ENCODE measurements at places on chromosomes 16 and 17.

DNA sequence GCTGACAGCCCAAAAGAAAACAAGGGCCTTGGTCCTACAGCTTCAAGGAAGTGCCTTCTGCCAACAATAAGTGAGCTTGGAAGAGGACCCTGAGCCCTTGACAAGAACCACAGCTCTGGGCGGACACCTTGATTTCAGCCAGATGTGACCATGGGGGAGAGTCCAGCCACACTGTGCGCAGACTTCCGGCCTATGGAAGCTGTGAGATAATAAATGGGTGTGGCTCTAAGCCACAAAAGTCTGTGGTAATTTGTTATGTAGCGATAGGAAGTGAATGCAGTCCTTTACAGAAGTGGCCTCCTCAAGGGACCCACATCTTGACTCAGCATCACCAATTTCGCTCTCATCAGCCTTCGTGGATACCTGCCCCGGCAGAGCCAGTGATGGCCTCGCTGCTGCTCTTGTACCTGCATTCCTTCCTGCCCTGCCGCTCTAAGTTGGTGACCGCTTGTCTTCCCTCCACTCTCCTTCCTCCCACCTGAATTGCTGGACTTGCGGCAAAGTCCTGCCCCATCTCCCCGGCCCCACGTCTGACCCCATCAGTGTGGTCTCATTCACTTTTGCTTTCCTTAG is 29.3 kb downstream of the PRSS54 start:
- no peak for DNase-seq

- no peak for DNase-seq
Observed at GRCh38 chr16:30813821-30814189, 26.8 kb upstream of the ZNF629 start.

- no peak for DNase-seq
Observed at GRCh38 chr17:31272803-31273202, 24.2 kb downstream of the OMG start.

DNA sequence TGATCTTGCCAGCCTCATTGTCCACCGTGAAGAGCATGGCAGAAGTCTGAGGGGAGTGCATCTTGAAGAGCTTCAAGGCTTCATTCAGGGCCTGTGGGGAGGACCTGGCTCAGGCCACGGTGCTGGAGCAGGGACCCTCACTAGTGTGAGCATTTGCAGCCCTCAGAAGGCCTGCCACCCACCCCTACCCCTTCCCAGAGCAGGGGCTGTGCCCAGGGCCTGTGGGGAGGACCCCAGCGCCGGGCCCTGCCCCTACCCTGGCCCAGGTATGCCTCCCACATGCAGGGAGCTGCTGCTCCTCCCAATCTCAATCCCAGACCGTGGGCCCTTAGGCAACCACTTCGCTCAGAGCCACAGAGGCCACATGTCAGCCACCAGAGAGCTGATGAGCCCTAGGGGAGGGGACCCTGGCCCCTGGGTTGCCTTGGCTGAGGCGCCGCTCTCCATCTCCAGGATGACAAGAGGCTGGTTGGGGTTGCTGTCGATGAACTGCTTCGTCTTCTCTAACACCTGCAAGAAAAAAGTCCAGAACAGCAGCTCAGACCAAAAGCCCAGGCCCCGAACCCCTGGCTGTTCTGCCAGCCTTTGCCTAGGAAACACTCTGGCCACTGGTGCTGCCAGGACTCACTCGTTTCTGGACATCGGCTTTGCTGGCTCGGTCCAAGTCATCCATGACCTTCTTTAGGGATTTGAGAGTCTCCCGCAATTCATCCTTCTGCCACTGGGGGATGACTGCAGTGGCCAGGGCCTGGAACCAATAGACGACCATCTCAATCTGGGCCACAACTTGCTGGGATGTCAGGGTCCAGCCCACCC is 1.8 kb upstream of the EXOSC6 start:
- DNase-seq = no peak

DNA sequence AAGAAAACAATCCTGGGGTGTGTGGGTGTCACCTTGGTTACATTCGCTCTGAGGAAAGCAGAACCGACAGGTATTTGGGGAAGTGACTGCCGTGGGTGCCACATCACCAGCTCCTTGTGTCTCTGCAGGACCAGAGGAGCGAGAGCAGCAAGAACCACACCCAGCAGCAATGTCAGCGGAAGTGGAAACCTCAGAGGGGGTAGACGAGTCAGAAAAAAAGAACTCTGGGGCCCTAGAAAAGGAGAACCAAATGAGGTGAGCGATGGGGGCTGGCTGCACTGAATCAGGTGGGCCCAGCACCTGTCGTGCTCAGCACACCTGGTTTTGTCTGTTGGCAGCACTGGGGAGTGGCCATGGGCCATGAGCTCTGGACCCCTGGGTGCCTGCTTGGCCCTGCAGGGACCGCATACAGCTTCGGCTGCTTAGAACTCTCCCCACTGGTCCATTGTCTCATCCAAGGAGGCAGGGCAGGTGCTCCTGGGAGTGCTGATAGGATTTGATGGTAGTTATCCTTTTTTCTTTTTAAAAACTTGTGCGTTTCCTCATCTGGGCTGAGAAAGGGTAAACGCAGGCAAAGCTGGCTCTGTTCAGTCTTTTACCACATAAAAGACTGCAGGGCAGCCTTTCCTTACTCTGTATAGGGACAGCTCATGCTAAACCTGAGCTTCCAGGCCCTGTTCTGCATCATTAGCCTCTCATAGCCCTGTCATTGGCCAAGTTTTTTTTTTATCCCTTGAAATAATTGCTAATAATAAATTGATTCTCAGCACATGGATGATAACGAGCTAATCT is 29.4 kb downstream of the HMOX2 start:
- peak; percentile 46 for DNase-seq

- peak; percentile 48 for DNase-seq
Observed at GRCh38 chr16:31427441-31428278, 500 bp downstream of the COX6A2 start.

DNA sequence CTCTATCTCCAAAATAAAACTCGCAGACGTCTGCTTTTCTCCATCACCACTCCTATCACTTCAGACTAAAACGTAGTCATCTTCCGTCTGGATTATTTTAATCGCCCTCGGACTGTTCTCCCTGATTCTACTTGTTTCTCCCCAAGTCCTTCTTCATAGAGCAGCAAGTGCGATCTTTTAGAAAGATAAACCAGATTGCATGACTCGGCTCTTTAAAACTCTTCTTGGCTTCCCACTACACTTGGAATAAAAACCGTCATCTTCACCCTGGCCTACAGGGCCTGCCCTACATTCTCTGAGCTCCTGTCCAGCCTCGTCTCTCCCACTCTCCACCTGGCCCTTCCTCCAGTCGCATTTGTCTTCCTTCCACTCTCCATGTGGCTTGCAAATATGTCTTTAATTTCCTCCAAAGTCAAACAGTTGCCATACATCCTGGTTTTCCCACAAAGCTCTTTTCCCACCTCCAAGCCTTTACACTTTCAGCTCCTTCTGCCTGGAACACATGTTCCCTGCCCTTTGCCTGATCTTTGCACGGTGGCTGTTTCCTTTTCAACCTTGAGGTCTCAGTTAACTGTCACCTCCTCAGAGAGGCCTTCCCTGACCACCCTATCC is 70.5 kb upstream of the DHX40 start:
- no peak for DNase-seq

DNA sequence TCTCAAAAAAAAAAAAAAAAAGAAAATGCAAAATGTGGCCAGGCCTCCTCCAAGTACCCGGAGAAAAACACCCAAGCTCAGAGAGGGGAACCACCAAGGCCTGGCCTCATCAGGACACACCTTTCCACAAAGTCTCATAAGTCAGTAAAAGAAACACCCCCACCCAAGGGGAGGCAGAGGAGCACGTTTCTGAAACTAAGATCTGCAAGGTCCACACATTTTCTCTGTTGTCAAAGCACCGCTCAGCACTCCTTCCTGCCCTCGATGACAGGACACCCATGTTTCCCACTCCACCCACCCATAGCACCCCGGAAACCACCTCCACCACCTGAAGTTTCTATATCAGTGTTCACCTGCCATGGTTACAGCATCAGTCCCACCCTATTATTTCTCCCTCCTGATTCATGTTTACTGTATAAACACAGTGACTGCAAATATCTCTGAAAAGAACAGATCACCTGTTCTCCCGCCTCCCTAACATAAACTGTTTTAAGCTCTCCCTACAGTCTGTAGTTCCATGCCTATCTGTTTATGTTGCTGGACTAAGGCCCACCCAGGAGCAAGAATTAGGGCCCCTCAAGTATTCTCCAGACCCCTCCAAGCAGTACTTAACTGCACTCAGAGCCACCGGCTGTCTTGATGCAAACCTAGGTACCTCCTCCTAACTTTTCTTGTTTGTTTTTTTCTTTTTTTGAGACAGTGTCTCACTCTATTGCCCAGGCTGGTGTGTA is 2.0 kb downstream of the CORO7 start:
- peak; percentile 39 for DNase-seq

- no peak for DNase-seq
Observed at GRCh38 chr17:20966870-20967269, 75.9 kb downstream of the USP22 start.

GRCh38 chr17:32831627-32832243 is 45.2 kb downstream of the MYO1D start:
- no peak for DNase-seq

GRCh38 chr16:85917959-85918358 is 19.0 kb downstream of the IRF8 start:
- no peak for DNase-seq

DNA sequence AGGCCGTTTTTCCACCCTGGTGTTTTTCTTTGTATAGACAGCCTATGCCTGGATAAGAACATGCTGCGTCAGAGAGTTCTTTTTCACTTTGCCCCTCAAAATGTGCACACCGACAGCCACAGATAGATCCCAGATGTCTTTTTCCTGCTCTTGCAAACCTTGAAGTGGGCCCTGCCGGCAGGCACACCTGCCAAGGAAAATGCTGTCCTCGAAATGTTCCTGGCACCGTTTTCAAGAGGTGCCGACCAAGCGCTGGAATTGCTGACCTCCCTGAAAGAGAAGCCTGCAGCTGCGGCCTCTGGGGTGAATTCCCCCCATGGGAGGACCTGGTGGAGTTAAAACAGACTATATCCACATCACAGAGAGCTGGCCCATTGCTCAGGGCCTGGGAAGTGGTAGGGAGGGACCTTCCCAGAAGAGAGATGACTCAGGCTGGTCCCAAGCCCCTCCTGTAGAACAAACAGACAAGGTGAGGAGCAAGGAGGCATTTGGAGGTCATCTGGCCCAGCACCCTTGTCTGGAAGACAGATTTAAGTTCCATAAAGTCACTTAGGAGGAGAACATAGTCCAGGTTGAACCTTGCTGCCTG is 668.1 kb downstream of the MAF start:
- DNase-seq = no peak

GRCh38 chr17:29140051-29140621 is 40.1 kb downstream of the MYO18A start:
- DNase-seq = peak; percentile 62

GRCh38 chr16:86882586-86883280 is 304.4 kb downstream of the FOXL1 start:
- DNase-seq = no peak

GRCh38 chr16:16022683-16023064 is 73.3 kb downstream of the ABCC1 start:
- no peak for DNase-seq

DNA sequence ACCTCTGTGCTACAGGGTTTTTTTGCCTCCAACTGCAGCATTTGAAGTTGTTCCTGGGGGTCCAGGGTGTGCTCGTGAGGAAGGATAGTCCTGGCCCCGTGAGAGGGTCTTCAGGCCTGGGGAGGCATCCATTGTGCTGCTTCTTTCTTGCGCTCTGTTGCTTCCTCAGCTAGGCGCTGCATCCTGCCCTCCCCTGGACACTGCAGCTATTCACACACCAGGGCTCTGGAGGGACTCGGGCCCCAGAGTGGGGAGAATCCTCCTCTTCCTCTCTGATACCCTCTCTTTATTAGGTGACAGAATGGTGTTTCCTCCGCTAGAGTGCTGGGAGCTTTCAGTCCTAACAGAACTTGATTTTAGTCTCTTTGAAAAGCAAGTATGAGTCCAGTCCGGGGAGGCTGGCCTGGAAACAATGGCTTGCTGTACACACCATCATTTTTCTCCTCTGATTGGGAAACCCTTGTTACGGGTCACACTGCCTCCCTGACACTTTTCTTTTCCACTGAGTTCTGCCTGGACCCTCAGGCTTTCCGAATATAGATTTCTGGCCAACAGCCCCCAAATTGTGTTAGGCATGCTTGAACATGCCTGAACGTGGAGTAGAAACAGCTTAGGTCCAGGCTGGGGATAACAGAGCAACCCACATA is 81.4 kb upstream of the ELAC2 start:
- DNase-seq = no peak

DNA sequence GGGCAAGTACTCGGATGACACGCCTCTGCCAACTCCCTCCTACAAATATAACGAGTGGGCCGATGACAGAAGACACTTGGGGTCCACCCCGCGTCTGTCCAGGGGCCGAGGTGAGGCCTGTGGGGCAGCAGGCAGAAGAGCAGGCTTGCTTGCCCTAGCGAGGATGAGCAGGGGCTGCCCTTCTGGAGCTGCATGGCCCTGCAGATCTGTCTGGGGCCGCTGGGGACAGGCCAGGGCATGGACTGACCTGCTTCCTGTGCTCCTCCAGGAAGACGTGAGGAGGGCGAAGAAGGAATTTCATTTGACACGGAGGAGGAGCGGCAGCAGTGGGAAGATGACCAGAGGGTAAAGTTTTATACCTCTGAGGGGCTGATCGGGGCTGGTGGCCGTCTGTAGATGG is 5.3 kb downstream of the DHX38 start:
- no peak for DNase-seq

DNA sequence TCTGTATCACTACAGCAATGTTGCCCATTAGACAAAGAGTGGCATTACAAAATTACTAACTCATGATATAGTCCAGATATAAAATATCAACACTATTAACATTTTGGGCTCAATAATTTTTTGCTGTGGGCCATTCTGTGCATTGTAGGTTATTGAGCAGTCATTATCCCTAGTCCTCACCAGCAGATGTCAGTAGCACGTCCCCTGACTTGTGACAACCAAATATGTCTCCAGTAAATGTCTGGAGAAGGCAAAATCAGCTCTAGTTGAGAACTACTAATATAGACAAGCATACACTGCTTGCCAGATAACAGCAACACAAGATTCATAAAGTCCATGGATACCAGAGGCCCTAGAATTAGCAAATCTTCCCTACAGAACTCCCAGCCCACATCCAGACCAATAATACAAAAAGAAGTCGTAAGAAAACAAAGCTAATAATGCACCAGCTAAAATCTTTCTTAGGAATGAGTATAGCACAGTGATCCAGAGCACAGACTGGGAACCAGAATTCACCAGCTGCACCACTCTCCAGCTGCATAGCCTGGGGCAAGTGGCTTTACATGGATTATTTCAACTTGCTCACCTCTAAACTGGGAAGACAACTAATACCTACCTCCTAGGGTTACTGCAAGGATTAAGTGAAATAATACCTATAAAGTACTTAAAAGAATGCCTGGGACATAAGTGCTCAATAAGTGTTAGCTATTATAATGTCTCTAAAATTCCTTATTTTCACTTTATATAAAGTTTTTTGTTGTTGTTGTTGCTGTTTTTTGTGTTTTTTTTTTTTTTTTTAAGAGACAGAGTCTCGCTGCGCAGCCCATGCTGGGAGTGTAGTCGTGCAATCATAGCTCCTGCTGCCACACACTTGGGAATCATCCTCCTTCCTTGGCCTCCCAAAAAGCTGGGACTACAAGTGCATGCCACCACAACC is 23.7 kb downstream of the HELZ start:
- no peak for DNase-seq
